T-helper 17 cell (primary cell): ENCODE measurements at places on chromosomes 1 and 21.

- DNase-seq, result no peak
Measured at GRCh38 chr1:43800771-43801170, 93.4 kb downstream of the ST3GAL3 start.

- DNase-seq, result no peak
Measured at GRCh38 chr1:229247871-229248270, 23.0 kb upstream of the RAB4A start.

DNA sequence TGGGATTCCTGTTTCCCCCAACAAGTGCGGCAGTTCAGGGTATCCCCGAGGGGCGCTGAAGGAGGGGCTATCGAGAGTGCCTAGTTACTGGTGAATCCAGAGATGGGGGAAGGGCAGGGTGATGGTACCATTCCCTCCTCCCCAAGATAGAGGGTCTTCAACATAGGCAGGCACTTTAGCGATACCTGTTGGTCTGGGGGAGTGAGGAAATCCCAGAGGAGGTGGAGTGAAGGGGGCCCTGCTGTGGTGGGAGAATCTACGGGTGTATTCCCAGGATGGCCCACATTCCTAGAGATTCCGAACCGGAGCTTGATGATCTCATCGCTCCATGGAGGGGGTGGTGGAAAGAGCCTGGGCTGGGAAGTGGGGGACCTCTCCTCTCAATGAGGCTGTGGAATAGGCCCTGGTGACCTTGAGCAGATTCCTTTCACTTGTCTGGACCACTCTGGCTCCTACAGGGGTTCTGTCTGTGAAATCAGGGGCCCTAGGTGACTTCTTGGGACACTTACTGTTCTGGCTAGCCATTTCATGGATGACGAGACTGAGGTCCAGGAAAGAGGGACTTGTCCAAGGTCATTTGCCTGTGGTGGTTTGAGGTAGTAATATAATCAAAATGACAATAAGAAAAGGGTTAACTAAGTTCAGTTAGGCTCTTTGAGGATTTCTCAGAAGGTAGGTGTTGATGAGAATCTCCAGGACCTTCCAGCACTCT is 52.7 kb upstream of the SYNC start:
- DNase-seq, result no peak

DNA sequence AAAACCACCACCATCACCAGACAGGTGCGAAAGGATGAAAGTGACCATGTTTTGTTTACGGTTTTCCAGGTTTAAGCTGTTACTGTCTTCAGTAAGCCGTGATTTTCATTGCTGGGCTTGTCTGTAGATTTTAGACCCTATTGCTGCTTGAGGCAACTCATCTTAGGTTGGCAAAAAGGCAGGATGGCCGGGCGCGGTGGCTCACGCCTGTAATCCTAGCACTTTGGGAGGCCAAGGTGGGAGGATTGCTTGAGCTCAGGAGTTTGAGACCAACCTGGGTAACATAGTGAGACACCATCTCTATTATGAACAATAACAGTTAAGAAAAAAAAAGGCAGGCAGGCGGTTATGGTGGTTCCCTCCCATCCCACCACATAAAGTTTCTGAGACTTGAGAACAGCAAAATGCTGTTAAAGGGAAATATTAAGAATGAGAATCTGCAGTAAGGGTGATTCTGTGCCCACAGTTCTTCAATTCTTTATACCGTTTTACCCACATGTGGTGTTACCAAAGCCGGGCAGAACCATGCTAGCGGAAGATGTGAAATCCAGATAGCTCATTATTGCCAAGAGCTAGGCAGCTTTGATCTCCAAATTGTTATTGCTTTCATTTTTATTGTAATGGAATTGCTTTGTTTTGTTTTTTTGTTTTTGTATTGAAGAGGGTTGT is 34.5 kb upstream of the TDRD10 start:
- no peak for DNase-seq

- no peak for DNase-seq
Measured at GRCh38 chr1:48164571-48164970, 57.9 kb upstream of the SLC5A9 start.

GRCh38 chr1:10338047-10338446 is 60.8 kb upstream of the PGD start:
- no peak for DNase-seq

- no peak for DNase-seq
Measured at GRCh38 chr1:217857061-217857460, 225.9 kb downstream of the SPATA17 start.

- no peak for DNase-seq
Measured at GRCh38 chr21:45363921-45364467, 41.0 kb upstream of the COL18A1 start.

GRCh38 chr1:209642816-209643215 is 9.4 kb downstream of the LAMB3 start:
- DNase-seq, result no peak

DNA sequence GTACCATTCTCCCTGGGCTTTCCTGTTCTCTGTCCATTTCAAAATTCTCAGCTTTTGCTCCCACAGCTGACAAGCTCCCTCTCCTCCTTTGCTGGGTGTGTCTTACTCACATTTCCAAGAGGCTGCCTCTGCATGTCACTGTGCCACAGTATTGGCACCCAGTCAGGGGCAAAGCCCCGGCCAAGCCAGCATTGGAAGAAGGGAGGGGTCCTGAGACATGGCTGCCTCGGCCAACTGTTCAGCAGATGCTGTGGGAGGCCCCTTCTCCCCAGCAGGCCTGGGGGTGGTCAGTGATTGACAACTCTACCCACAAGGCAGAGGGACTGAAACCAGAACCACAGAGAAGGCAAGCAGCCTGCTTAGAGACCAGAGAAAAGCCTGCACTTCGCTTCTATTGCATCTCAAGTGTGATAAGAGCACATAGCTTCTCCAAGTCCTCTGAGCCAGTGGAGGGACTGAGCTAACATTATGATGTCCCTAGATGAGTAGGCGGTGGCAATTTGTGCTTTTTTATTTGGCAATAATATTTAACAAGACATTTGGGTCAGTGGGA is 294.1 kb downstream of the SIPA1L2 start:
- DNase-seq, result no peak

DNA sequence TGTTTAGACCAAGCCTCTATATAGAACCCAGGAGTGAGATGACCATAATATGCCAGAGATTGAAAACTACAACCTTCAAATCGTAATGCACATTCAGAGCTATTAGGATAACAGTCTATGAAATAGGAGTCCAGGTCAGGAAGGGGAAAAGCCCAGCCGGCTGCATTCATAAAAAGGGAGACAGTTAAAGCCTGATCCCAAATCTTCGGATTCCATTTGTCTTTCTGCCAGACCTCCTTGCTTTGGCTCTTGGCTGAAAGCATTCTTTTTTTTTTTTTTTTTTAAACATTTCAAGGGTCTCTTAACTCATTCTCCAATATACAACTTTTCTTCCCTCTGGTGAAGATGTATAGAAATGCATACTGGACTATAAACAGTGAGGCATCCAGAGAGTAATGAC is 81.1 kb downstream of the NTPCR start:
- no peak for DNase-seq

- DNase-seq, result no peak
Measured at GRCh38 chr1:115677182-115677555, 35.4 kb downstream of the VANGL1 start.

GRCh38 chr1:166080967-166081870 is 85.6 kb downstream of the FAM78B start:
- DNase-seq, result no peak

GRCh38 chr1:31297277-31298247 is 730 bp downstream of the ZCCHC17 start:
- no peak for DNase-seq

DNA sequence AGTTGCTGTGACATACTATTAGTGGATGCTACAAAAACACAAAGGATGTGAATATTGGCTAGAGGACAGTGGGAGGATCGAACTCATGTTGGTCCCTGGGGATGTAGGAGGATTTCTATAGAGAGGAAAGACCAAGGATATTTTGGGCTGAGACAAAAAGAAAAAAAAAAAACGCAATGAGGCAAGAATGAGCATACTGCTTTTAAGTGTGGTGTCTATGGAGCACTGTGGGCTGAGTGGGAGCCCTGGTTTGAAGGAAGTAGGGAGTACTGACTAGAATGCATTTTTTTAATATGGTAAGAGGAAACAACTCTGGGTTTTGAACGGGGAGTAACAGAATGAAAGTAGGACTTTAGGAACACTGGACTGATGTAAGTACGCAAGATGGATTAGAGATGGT is 450.7 kb downstream of the NEGR1 start:
- no peak for DNase-seq

GRCh38 chr1:100708476-100709062 is 11.0 kb upstream of the VCAM1 start:
- no peak for DNase-seq

GRCh38 chr1:208850442-208850841 is 606.3 kb upstream of the PLXNA2 start:
- no peak for DNase-seq

DNA sequence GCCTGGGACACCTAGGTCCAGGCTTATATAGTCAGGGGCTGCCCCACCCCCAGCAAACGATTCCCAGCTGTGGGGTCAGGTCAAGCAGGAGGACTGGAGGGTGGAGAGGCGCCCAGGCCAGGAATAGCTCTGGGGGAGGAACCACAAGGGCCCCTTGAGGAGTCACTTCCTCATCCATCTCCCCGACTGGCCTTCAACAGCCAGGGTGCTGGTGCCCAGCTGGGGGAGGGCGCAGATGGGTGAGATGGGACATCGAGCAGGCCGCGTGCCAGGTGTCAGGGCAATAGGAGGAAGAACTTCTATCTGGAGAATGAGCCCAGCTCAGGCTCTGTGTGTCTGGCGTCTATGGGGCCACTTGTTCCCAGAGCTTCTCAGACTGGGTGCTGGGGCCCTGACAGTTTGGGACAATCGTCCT is 208 bp upstream of the MYBPH start:
- DNase-seq, result no peak

- DNase-seq, result no peak
Measured at GRCh38 chr1:34650800-34651199, 104.0 kb upstream of the GJB5 start.

- no peak for DNase-seq
Measured at GRCh38 chr1:109347511-109347910, 40.7 kb upstream of the MYBPHL start.

- DNase-seq, result no peak
Measured at GRCh38 chr1:44743211-44743610, 3.6 kb downstream of the KIF2C start.

GRCh38 chr1:152917794-152918193 is 9.4 kb downstream of the IVL start:
- DNase-seq, result no peak
